ENCODE measurements at places on chromosomes 2 and 18.

DNA sequence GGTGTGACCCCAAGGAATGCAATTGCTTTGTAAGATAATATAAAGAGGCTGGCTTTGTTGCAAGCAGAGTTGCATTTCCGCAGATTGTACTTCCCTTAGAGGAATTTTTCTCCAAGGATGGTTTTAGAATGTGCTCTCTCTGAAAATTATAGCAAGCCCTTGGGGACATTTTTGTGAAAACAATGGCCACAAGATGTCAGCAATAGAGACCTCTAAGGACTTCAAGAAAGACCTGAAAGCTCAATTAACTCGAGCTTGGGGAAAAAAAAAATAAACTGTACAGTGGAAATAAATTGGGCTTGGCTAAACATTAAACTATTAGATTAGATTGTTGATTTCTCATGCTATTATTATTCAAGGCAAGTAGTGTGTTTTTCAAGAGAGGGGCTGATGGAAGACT lies 81.3 kb upstream of the KYNU start:
- no peak for DNase-seq

GRCh38 chr18:58491113-58491696 lies 137.7 kb downstream of the ALPK2 start:
- DNase-seq: no peak

GRCh38 chr2:159010340-159010739 lies 41.9 kb downstream of the TANC1 start:
- DNase-seq: no peak

- DNase-seq: no peak
Observed at GRCh38 chr18:11925800-11926481, 17.8 kb upstream of the MPPE1 start.

- DNase-seq: no peak
Observed at GRCh38 chr2:36889795-36890194, 76.5 kb downstream of the STRN start.

DNA sequence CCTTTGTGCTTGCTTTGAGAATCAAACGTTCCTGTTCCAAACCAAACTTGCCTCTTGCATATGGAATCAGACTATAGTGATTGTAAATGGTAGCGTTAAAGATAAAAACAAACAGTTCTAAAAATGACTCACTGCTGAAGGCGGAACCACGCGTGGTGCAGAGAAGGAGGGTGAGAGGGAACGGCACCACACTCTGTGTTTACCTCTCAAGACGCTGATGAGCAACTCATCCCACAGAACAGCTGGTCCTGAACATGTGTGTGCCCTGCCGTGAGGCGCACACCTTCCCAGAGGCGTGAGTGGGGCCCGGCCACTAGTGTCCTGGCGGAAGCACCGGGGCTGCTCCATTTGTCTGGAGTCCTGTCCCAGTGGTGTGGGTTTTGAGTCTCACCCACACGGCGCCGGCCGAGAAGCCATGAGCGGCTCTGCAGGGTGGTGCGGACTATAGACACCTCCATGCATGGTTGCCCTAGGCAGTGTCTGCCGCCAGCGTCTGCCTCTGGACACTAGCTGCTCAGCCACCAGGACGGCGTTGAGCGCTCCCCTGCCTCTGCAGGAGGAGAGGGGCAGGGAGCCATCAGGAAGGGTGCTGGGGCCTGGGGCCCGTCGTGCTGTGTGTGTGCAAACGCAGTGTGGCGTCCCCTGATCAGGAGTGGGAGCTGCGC lies 52.1 kb downstream of the NFATC1 start:
- no peak for DNase-seq

DNA sequence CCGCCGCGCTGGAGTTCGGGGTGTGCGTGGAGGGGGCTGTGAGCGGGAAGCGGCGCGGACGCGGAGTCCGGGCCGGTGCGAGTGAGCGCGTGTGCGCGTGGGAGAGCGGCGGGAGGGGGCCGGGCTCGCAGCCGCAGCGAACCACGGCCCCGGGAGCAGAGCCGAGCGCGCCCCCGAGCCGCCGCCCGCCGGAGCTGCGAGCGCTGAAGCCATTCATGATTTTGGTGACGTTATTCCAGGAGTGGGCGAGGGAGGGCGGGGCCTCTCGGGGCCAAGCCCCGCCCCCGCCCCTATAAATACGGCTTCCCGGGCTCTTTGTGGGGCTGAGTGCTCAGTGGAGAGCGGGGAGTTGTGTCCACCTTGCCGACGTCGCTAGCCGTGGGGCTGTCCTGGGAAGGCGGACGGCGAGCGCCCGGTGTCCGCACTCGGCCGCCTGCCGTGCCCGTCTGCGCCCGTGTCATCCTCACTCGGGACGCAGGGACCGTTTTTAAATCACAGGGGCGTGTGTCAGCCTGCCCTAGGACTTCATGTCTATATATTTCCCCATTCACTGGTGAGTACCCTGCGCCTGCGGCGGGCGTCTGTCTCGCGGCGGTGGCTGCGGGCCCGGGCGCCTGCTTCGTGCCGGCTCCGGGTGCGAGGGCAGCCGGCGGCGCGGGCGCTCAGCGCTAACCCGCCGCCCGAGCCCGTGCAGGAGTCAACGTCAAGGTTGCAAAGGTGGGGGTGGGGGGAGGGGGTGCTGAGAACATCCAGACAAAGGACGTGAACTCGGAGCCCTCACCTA lies at the start of gene LBH:
Gene LBH, plus strand, starts transcription at position 323 of the 784 bp plus-strand sequence. Its CDS starts 205 bp downstream, at position 528.
- DNase-seq: peak; percentile 47

DNA sequence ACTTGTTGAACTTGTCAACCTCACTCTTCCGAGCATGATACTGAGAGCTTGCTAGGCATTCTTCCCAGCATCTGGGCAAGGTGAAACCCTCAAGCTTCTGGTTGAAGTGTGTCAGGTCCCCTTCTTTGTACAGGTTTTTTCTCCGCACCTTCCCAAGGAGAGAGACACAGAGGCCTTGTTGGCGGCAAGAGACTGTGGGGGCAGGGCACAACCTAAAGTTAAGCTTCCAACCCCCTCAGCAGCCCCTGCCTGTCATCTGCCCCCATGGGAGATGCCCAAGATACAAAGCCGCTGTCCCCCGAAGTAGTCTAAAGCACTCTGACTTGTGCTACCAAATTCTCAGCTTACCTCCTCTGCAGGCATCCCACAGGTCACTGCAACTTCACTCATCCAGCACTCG lies 64.9 kb downstream of the XDH start:
- DNase-seq: no peak

GRCh38 chr2:19973466-19973865 lies 16.4 kb downstream of the WDR35 start:
- no peak for DNase-seq

DNA sequence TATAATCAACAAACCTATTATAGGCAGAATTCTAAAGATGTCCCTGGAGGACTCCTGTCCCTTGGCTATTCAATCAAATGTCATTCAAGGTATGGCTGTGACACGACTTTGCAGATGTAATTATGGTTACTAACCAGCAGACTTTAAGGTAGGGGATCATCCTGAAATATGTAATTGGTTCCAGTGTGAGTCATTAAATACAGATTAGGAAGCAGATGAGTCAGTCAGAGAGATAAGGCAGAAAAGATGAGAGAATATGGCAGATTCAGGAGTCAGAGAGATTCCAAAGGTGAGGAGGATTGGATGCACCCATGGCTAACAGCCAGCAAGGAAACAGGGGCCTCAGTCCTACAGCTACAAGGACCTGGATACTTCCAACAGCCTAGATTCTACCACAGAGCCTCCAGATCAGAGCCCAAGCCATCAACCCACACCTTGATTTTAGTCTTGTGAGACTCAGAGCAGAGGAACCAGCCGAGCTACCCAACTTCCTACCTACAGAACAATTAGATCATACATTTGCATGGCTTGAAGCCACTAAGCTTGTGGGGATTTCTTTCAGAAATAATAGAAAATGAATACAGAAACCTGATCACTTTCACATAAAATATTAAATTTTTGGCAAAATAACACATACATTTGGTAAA lies 11.2 kb upstream of the PROM2 start:
- DNase-seq: no peak

- peak; percentile 78 for DNase-seq
Observed at GRCh38 chr2:45909677-45910191, 258.3 kb downstream of the PRKCE start.

- no peak for DNase-seq
Observed at GRCh38 chr18:29250843-29251242, 1073.9 kb upstream of the CDH2 start.

DNA sequence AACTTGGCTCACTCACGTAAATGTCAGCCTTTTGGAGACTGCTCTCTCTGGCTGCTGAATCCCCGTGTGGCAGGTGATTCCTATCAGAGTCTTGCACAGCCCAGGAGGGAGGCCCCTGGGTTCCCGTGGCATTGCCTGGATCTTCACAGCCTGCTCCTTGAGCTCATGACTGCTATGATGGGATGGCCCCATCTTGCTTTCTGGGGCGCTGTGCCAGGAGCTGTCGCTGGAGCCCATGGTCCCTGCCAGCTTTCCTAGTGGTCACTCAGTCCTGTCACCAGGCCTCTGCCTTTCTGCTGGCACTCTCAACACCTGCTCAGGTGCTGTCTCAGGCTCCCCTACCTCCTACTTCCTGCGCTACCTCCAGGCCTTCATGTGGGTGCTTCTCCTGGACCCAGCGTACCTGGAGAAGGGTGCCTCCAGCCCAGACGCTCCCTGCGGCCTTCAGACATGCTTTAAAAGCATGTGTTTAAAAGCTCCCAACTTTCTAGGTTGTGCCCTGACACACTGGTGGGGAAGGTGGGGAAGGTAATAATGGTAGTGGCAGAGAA lies 110.1 kb downstream of the MCFD2 start:
- no peak for DNase-seq

- no peak for DNase-seq
Observed at GRCh38 chr2:62185475-62186155, 10.3 kb upstream of the B3GNT2 start.

DNA sequence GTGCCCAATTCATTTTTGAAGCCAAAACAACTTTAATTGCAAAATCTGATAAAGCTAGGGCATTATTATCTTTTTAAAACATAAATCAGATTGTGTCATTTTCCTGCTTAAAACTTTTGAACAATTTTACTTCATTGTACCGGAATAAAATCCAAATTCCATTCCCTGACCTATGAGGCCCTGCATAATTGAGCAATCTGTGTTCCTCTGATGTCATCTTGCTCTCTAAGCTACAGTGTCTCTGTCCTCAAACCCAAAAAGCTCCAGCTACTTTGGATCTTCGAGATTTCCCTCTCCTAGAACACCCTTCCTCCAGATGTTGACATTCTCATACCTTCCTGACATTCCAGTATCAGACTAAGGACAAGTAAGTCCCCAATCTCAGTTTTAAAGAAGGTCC lies 395.9 kb downstream of the LRATD1 start:
- DNase-seq: no peak

GRCh38 chr2:143183804-143184463 lies 54.7 kb downstream of the ARHGAP15 start:
- no peak for DNase-seq

GRCh38 chr2:188892636-188893035 lies 81.5 kb upstream of the COL3A1 start:
- DNase-seq: no peak

DNA sequence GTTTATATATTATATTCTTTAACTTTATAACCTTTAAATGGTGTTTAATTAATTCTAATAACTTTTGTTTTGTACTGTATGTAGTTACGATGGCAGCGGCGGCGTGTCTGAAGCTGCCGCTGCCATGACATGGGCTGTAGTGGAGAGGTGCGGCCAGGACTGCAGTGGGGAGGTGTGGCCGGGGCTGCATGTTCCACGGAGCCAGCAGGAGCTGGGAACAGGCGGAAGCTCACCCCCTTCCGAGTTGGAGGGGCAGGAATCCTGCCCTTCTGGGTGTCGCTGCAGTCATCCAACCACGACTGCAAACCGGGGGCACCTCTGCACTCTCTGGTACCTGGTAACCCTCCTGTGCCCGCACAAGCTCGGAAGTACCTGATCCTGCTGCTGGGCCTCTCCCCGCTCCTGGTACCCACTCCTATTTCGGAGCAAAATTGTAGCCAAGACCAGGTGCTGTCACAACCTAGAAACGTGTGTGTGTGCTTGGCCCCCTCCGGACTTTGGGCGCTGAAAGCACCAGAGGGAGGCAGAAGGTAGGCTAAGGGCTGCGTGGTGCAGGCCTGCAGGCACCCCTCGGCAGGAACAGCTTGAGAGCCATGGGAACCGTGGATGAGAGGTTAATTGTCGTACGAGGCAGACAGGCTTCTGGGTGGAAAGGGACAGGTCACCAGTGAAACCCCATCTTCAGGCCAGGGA lies 1329.7 kb upstream of the SLC39A10 start:
- no peak for DNase-seq

- no peak for DNase-seq
Observed at GRCh38 chr18:62523255-62523588, 397 bp downstream of the ZCCHC2 start.

- DNase-seq: no peak
Observed at GRCh38 chr18:50183556-50183955, 11.4 kb downstream of the MYO5B start.

GRCh38 chr2:169623235-169623634 lies 39.1 kb downstream of the PPIG start:
- no peak for DNase-seq

DNA sequence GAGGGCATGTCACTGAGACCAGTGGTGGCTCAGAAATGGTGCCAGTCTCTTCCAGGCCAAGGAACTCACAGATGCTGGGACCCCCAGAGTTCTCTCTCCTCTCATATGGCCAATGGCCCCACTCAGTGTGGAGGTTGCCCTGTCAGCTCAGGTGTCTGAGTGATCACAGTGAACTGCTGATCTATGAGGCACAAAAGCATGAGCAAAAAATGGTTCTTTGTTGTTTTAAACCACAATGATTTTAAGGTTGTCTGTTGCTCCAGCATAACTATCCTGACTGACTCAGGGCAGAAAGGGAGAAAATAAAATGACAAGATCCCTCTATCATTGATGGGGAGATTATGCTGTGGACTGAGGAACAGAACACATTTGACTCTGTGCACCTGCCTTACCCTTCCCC lies 57.8 kb downstream of the FBLN7 start:
- no peak for DNase-seq

DNA sequence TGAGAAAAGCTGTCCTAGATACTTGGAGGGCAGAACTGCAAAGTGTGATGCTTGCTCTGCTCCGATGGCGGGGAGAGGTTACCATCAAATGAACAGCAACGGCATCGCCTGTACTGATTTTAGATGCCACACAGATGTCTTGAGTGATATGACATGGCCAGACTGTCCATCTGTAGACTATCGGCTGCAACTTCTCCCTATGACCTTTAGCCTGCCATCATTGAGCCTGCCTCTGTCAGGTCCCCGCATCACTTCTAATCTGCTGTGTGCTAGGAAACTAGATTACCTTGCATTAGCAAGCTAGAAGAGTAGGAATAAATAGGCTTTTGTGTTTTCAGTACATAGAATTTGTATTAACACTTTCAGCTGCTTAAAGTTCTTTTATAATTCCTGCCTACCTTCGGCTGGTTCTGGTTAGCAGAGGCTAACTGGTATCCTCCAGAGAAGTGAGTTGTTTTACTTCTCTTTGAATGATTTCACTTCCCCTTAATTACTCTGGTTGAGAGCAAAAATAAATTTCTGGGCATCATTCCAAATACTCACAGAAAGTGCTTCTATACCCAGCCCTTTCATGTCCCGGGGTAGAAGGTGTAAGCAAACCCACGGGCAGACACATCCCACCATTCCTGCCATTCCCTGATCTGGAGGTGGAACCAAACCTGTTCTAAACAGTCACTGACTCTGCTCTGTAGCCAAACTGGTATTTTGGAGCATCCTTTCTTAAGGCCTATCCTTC lies 24.0 kb downstream of the GAREM2 start:
- peak; percentile 89 for DNase-seq
